NCI-H748 treated with DMSO at 0.1 percent for 48 hours (cell line): ENCODE measurements at places on chromosomes 4 and X.

GRCh38 chr4:620851-621261 is 4.5 kb upstream of the PDE6B start:
- DNase-seq: no peak

GRCh38 chrX:155417769-155418168 is 35.9 kb downstream of the F8A2 start:
- no peak for DNase-seq

- DNase-seq: no peak
Observed at GRCh38 chrX:43314525-43314924, 341.6 kb upstream of the MAOA start.

- no peak for DNase-seq
Observed at GRCh38 chrX:12197030-12197429, 58.8 kb downstream of the FRMPD4 start.

DNA sequence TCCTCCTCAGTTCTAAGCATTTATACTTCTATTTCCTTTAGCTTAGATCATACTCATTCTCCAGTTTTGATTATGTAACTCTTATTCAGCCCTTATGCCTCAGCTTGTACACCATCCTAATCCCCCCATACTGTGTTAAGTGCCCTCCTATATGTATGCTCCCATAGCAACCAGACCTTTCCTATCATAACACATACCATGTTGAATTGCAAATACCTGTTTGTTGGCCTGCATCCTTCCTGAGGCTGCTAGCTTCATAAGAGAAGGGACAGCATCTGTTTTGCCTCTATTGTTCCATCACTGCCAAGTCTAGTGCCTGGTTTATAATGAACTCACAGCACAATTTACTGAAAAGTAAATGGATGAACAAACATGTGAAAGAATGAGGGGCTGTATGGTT is 443.7 kb downstream of the CENPC start:
- DNase-seq: no peak
